ENCODE measurements at places on chromosomes 1 and 21.

GRCh38 chr1:210235363-210236053 is 2.9 kb downstream of the SERTAD4 start:
- DNase-seq = no peak

GRCh38 chr1:178101654-178102053 is 7.8 kb downstream of the RASAL2 start:
- DNase-seq = no peak

GRCh38 chr1:149846593-149847466 is 52.5 kb upstream of the BOLA1 start:
- no peak for DNase-seq

DNA sequence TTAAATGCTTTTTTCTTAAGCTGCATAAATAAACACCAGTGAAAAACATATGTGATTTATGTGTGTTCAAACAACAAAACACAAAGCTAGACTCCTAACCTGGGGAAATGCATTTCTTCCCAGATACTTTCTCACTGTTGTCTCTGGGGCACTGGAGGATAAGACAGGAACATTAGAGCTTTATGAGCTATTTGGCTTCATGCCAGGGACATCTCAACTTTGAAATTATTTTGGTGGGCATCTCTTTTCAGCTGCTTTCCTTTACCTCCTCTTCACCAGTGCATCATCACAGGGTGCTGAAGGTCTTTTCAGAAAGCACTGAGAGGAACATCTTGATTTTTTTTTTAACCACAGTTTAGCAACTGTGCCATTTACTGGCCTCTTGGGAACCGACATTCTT is 212.9 kb downstream of the DNM3 start:
- no peak for DNase-seq

- DNase-seq = no peak
Measured at GRCh38 chr1:31790641-31791091, 25.2 kb downstream of the SPOCD1 start.

DNA sequence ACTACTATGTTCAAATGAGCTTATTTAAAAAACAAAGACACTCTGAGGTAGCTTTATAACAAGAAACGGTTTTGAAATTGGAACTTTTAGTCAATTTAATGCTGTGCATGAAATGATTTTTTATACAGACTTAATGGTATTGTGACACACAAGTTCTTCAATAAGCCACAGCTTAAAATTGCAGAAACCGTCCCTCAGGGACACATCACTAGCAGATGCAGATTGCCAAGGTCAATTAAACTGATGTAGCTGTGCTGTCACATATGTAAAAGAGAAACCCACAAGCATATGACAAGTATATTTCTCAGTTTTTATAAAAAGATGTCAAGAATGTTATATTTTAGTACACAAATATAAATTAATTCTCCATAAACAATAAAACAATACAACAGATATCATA is 366.9 kb downstream of the DPYD start:
- no peak for DNase-seq

Measured in NCI-H524 treated with DMSO at 0.1 percent for 48 hours (cell line).